ENCODE measurements at places on chromosomes 5 and 9. TPM values are rescaled to one million over a fixed set of nuclear protein-coding genes. Genes with fewer than 3 reads are reported as not detected.

DNA sequence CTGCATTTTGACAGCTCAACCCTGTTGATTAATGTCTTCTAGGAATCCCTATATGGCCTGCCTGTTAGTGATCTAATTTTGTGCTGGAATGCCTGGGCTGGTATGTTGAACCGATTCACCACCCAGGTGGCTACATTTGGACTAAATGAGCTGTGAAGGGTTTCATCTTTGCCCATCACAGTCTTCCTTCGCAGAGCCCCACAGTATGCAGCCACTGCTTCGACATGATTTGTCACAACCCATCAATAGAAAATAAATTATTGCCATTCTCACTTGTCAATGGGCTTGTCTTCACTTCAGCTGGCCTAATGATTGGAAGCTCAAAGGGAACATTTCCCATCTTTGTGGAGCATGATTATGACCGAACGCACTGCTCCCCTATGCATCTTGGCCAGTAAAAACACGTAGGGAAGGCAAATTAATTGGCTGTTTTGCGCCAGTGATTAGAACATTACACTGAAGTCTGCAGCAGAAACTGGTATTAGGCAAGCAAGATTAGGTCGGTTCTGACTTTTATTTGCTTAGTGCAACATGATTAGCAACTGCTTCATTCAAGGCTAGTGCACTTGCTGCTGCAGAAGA lies 408.5 kb downstream of the KIAA0825 start:
- DNase-seq, result no peak

- no peak for DNase-seq
Observed at GRCh38 chr5:17276445-17276844, 59.0 kb downstream of the BASP1 start.

DNA sequence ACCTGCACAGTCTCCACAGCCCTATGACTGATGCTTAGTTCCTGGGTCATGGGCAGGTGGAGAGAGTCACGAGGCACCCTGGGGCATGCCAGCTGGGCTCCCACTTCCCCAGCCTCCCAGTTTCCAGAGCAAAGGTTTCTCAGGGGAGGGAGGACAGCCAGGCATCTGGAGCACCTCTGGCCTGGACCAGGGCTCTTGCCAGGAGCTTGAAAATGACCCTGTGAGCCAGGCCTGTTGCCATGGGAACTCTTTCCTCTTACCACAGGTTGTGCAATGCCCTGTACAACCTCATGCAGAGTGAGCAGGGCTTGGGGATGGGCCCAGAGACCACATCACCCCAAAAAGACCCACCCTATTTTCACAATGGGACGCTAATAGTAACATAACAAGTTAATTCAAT lies 113.1 kb downstream of the PSD2 start:
- peak; percentile 29 for DNase-seq

The FBP2 gene
- total RNA-seq, result not detected

The UAP1L1 gene
- total RNA-seq, result 10.0 TPM

All from RPMI7951 (cell line).